ENCODE measurements at places on chromosomes 11 and 22.

- no peak for DNase-seq
Measured at GRCh38 chr11:117731722-117732290, 65.2 kb downstream of the DSCAML1 start.

- peak; percentile 80 for DNase-seq
Measured at GRCh38 chr22:40525250-40525884, 111.2 kb downstream of the MRTFA start.

DNA sequence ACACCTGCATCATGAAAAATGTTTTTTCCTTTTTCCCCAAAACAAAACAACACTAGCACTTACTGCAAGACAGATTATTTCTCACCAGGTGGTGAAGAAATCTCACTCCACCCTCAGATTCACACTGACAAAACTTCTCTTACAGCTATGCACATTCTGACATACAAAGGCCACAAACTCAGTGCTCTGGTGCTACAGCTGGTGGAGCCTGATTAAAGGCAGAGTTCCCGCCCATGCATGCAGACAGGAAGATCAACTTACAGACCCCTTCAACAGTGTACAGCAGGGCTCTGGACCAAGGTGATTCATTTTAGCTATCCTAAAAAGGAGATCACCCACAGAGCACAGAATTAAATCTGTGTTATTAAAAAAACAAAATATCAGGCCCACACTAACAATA lies 112.6 kb downstream of the CADM1 start:
- no peak for DNase-seq

- DNase-seq: peak; percentile 48
Measured at GRCh38 chr11:14773755-14774154, 118.3 kb downstream of the CYP2R1 start.

DNA sequence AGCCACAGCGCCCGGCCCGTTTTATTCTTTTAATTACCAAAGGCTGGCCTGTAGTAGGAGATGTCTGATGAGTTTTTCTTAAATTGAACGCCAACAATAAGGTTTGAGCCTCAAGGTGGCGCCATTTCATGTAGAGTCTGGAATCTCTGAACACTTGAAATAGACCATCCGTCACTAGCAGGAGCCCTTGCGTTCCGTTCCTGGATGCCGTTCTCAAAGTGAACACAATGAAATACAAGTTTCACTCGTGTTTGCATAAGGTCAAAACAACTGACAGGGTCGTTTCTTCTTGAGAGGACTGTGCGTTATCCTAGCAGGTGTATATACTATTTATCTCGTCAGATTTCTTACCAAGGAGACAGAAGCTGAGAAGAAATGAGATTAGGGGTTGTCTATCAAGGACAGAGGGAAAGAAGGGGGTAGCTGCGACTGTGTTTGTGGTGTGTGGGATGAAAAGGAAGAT lies 18.7 kb upstream of the SCGB1D1 start:
- DNase-seq: peak; percentile 38

DNA sequence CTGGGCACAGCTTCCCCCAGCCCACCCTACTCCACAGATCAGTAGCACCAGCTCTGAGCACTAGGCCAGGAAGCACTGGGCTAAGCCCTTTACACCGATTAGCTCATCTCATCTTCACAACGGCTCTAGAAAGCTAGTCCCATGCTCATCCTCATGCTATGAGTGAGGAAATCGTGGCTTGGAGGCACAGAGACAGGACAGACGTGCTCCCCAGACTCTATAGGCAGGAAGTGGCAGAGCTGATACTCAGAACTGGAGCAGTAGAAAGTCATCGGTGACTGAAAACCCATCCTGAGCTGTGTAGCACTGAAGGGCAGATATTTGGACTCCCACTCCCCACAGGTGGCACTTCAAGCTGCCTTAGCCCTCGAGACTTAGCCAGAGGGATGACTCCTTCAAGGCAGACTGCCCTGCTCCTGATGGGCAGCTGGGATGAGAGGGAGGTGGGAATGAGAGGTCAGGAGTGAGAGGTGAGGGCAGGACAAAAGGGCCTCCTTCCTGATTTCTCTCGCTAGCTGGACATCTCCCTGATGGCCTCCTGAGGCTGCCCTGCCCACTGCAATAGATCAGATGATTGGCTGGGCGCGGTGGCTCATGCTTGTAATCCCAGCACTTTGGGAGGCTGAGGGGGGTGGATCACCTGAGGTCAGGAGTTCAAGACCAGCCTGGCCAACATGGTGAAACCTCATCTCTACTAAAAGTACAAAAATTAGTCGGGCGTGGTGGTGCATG lies 9.7 kb downstream of the CD5 start:
- DNase-seq: peak; percentile 58

- DNase-seq: no peak
Measured at GRCh38 chr22:43292630-43293018, 50.5 kb downstream of the SCUBE1 start.

- DNase-seq: peak; percentile 83
Measured at GRCh38 chr11:117178210-117179034, at the start of gene SIDT2. SIDT2 (plus strand) TSS chr11:117178743; CDS start chr11:117179264, 521 bp downstream.

GRCh38 chr11:61059260-61059752 lies 43.0 kb upstream of the CD5 start:
- DNase-seq: peak; percentile 9

DNA sequence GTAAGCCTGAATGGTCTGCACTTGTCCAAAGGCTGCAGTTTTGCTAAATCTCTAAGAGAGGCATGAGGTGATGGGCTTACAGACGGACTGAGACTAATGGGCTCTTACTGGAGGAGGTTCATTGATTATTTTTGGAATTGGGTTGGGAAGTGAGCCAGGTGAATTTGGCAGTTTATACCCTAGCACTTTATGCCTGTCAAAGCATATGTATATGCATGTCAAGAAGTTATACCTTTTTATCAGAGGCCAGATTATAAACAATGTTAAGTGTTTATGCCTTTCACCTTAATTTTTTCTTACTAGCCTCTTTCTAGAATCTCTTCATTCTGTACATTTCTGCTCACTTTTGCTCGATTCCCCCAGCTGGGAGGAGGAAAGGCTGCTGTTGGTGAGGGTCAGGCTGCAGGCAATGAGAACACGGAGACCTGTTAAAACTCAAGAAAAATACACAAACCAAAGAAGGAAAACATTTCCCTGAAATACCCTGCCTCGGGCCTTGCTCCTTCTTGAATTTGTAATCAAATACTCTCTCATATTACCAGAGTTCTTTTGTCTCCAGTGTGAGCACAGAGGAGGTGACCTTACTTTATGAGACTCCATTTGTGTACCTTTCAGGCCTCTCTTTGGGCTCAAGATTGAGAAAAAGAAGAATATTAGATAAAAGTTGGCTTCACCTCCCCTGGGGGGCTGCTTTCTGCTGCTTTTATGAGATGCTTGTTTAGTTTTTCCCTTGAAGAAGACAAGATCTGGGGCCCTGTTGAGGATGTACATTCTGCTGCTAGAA lies 19.6 kb downstream of the NAT10 start:
- no peak for DNase-seq

DNA sequence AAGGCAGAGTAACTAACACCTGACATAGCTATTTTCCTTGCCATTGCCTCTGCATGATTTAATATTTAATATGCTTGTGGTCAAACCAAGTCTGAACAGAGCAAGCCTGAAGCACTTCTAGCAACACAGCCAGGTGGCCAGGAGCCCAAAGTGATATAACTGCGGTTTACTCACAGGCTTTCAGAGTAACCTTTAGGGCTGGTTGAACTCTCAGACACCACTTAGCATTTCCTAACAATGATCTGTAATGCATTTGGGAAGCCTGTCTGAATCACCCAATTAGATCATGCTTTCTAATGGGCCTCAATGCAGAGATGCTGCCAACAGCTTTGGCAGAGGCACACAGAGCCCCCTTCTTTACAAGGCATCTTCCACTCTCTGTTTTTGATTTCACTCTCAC lies 96.1 kb downstream of the FDX1 start:
- no peak for DNase-seq

GRCh38 chr22:37860796-37861421 lies 11.7 kb downstream of the EIF3L start:
- no peak for DNase-seq

GRCh38 chr11:83275888-83276641 lies 10.1 kb downstream of the CCDC90B start:
- DNase-seq: no peak

GRCh38 chr11:117874910-117875381 lies 1.5 kb downstream of the FXYD6 start:
- no peak for DNase-seq

GRCh38 chr11:44940835-44941234 lies 9.8 kb downstream of the TP53I11 start:
- DNase-seq: no peak

- DNase-seq: no peak
Measured at GRCh38 chr11:48081151-48082010, 101.0 kb downstream of the PTPRJ start.

DNA sequence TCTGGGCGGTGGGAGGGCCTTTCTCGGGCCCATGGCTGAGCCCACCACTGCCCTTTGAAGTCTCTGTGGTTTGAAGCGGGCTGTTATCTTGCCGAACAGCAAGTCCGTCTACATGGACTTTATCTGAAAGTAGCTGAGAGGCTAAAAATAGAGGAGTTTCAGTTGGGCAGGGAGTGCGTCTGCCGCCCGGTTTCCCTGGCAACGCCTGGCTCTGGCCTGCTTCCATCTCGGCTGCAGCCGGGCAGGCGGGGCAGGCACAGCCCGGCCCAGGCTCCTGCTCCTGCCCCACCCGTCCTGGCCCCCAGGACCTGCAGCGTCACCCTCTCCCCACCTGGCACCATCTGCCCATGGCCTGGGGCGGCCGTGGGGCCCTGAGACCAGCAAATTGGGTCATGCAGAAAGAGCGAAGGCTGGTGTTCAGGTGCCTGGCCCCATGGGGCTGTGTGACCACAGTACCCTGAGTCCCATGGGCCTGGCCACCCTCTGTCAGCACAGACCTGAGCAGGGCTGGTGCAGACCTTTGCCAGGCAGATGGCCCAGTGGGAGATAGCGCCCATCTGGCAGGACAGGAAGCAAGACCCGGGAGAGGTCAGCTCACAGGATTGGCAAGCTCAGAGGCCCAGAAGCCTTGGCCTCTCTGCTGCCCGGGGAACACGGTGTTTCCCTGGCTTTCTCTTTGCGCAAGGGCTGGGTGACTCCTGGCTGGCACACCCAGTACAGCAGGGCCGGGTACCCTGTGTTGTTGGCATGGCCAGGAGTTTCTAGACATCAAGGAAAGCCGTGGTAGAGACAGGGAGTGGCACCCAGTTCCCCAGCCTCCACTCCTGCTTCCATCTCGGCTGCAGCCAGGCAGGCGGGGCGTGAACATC lies 79.1 kb upstream of the KCNQ1OT1 start:
- no peak for DNase-seq

DNA sequence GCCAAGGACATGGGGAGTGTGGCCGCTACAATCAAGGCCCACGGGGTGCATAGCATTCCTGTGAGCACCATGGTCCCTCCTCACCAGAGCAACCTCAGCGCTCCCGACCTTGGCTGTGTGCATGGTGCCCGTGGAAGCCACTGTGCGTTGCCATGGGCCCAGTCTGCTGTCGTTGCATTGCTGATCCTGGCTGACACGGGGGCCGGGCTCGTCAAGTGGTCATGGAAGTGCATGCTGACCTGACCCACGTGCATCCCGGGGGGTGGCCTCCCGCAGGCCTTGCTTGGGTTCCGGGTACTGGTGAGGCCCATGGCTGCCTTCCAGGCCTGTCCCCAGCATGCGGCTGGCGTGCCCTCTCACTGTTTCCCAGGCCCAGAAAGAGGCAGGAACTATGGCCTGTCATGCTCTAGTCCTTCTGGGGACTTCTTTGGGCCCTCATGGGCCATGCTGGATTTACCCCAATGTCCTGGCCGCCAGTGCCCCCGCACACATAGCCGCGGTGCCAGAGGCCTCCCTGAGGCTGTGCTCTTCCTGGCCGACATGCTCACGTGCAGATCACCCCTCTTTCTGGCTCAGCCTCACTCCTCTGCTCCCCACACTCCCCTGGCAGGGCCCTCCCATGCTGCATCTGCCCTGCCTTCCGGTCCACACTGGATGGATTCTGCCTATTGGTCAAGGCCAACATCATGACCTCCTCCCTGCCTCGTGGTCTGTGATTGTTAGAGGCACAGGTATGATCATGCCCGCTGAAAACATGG lies 1258.0 kb downstream of the BRD1 start:
- no peak for DNase-seq

DNA sequence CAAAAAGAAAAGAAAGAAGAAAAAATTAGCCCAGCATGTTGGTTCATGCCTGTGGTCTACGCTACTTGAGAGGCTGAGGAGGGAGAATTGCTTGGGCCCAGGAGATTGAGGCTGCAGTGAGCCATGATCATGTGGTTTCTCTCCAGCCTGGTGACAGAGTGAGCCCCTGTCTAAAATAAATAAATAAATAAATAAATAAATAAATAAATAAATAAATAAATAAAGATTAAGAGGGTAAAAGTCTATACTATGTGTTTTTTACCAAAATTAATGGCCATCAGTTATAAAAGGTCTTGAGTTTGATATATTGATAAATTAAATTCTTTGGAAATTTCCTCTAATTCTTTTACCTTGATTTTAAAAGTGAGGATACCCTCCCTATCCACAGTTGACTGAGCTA lies 25.2 kb upstream of the DEPDC7 start:
- no peak for DNase-seq

DNA sequence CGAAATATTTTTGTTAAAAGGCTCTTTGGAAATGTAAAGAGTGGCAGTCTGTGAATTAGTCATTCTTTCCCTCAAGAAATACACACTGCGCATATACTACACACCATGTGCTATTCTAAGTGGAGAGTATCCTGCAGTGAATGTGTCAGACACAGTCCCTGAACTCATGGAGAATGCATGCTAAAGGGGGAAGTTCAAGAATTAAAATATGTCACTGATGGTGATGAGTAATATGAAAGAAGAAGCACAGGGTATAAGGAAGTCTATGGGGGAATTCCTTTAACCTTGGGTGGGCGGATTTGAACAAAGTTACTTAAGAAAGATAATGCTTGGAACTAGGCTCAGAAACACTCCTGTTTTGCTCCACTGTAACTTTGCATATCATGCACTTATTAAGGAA lies 153.0 kb downstream of the LRRC4C start:
- no peak for DNase-seq

- DNase-seq: peak; percentile 74
Measured at GRCh38 chr11:17389211-17389956, 925 bp upstream of the KCNJ11 start.

DNA sequence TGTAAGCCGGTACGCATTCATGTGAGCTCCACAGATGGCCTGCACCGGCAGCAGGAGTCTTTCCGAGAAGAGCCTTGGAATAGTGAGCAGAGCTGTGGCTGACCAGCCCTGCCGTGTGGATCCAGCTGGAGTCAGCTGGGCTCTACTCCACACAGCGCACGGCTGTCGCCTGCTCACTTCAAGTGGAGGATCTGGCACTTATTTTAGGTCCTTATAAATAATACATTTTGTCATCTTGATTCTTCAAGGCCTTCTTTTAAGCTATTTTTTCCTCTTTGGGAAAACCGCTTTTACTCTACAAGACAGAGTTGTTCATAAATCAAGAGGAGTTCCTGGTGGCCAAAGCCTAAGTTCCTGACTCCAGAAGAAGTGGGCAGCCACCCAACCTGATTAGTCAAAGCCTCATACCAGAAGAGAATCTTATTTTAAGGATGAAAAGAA lies 93.8 kb downstream of the KCNC1 start:
- no peak for DNase-seq

GRCh38 chr11:73509188-73509587 lies 88.7 kb downstream of the FAM168A start:
- DNase-seq: no peak

All from naive thymus-derived CD4-positive, alpha-beta T cell (primary cell).